ENCODE measurements at places on chromosomes 2 and 18. TPM values are rescaled to one million over a fixed set of nuclear protein-coding genes. Genes with fewer than 3 reads are reported as not detected.

DSEL gene
- 0.11 TPM for polyA plus RNA-seq

REG3G gene
- not detected for polyA plus RNA-seq

CDH19 gene
- polyA plus RNA-seq: not detected

LYG2 gene
- polyA plus RNA-seq: not detected

ITM2C gene
- polyA plus RNA-seq: 48.3 TPM

DNAJC5G gene
- polyA plus RNA-seq: not detected

ALK gene
- not detected for polyA plus RNA-seq

USP37 gene
- polyA plus RNA-seq: 13.2 TPM

HRH4 gene
- polyA plus RNA-seq: not detected

ST8SIA3 gene
- polyA plus RNA-seq: not detected

CFAP221 gene
- not detected for polyA plus RNA-seq

REG3A gene
- not detected for polyA plus RNA-seq

GALR1 gene
- polyA plus RNA-seq: not detected

OBSL1 gene
- not detected for polyA plus RNA-seq

DSC2 gene
- polyA plus RNA-seq: 0.04 TPM

VAMP8 gene
- polyA plus RNA-seq: 296 TPM
